ENCODE measurements at places on chromosomes 5 and 9.

GRCh38 chr5:150188146-150188842 lies 1.6 kb upstream of the SLC6A7 start:
- DNase-seq = no peak

DNA sequence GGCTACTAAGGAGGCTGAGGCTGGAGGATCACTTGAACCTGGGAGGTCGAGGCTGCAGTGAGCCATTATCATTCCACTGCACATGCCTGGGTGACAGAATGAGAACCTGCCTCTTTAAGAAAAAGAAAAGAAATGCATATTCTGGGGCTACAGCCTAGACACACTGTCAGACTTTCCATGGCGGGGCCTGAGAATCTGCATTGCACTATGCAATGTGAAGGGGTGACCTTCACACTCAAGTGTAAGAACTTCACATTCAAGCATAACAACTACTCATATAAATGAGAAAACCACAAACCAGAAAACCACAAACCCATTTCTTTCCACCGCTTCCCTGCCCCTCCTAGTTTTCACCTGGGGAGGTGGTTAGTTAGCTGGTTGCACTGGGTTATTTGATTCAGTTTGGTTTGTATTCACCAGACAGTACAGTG lies 18.0 kb upstream of the FBP2 start:
- DNase-seq = no peak

GRCh38 chr5:130151239-130151638 lies 247.0 kb downstream of the CHSY3 start:
- DNase-seq = no peak

GRCh38 chr5:154794525-154795234 lies 39.5 kb downstream of the LARP1 start:
- no peak for DNase-seq

DNA sequence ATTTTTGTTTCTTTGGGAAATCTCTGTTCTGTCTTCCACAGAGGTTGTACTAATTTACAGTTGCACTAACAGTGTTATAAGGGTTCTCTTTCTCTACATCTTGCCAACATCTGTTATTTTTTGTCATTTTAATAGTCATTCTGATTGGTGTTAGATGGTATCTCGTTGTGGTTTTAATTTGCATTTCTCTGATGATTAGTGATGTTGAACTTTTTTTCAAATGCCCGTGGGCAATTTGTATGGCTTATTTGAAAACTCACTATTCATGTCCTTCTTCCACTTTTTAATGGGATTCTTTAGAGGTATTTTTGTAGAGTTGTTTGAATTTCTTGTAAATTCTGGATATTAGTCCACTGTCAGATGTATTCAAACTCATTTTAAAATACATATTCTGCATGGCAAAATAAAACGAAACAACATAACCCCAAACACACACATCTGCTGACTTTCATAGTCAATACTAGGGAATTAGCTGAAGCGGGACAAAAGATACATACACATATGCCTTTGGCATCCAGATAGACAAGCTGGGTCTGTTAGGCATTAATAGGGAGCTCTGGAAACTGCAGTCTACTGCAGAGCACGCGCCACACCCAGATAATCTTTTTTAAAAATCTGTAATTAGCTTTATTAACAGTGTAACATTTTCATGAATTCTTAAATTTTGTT lies 5.8 kb upstream of the SPATA31C2 start:
- no peak for DNase-seq

DNA sequence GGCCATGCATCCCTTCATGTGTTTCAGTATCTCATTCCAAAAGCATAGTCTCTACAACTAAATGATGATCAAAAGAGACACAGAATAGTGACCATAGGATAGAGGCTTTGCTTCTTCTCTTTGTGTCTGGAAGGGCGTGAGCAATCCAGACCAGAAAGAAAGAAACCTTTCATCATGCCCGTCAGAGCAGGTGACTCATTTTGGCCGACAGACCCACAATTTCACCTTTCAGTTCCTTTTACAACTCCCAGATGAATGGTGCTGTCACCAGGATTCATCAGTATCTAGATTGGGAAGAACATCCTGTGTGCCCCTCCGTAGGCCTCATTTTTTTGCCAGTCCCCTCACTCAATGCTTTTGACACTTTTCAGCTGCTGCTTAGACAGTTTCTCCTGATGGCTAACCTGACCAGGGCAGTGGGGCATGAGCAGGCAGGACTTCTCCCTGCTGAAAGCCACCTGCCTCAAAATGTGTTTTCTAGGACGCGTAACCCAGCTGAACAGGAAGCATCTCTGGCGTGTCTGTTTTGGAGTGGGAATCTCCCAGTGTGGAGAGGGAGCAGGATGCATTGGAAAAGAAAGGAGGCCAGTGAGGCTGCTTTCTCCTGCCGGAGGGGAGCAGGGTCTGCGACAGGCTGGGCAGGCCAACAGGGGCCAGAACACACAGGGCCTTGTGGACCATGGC lies 21.2 kb downstream of the ABLIM3 start:
- no peak for DNase-seq

DNA sequence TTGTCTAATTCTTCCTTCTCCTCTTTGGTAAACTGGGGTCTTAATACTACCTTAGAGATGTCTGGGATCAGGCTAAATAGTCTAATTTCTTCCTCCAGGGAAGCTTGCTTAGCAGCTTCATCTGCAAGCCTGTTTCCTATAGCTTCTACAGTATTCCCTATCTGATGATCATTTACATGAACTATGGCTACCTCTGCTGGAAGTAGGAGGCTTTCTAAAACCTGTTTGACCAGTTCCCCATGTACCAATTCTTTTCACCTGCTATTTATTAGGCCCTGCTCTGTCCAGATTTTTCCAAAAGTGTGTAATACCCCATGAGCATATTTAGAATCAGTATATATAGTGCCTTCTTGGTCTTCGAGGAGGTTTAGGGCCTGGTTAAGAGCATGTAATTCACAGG lies 619.8 kb downstream of the HINT1 start:
- no peak for DNase-seq

GRCh38 chr5:91269198-91269597 lies 113.9 kb downstream of the ARRDC3 start:
- DNase-seq = no peak

- DNase-seq = no peak
Observed at GRCh38 chr9:83296123-83296522, 233.2 kb upstream of the RASEF start.

DNA sequence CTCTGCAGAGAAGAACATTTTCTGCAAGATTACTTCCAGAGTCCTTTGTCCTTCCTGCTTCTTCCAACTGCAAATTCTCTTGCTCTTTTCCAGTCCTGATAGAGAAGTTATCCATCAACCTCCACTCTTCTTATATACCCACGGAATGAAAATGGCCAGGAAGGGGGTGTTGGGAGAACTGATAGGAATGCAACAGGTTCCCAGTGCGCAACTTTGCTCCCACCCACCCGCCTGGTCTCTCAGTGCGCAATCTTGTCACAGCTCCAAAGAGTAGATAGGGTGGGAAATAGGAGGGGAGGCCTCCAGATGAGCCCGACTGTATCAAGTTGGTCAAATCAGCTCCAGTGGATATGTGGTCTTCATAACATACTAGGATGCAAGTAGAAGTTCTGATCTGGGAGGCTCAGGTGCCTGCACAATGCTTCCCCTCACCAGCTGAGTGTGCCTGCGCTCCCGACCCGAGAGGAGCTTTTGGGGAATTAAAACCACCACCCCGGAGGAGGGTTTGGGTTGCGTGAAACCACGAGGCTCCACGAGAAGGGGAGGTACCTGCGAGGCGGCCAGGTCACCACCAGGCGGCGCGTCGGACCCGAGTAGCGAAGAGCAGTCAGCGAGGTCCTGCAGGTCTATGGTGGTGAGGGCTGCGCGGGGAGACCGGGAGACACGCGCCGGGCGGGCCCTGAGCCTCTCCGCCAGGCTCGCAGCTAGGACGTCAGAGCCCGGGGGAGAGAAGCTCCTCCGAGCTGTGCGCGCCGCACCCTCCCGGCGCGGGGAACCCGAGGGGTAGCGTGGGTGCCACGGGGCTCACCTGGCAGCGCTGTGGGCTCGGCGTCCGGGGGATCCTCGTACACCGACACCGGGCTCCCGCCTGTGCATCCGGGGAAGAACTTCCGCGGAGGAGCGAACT lies 835 bp downstream of the MCIDAS start:
- DNase-seq = no peak

GRCh38 chr9:100473276-100474081 lies 530 bp downstream of the TMEFF1 start:
- no peak for DNase-seq

DNA sequence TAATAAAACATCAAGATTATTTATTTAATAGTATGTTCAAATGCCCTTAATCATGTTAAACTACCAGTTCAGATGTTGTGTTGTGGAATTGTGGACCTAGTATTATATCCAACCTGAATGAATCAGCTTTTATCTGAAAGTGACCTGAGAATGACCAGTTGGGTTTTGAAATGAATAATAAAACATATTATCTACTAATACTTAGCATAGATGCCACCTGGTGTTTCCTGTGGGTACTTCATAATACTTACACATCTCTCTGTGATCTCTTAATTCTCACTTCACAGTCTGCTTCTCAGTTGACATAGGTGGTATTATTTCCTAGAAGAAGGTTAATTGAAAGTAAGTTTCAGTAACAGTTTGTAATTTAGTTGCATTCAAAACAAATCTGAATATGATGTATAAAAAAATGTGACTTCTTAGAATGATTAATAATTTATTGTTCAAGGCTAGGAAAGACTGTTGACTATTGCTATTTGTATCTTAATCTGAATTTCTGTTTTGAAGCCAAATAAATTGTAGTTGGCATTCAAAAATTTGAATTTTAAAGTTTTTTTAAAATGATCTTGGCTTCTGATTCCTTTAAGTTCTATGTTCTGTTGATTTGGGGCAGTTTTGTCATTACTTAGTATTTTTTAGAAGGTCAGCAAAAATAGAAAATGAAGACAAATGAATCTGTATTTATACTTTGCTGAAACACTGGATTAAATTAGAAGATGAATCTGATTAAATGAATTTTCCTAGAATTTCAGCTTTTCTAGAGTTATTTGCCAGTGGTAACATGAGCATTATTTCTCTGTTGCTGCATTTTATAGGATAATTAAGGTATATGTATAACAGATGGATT lies 48.2 kb downstream of the KIF2A start:
- DNase-seq = peak; percentile 24

- no peak for DNase-seq
Observed at GRCh38 chr9:133252301-133253020, 22.5 kb downstream of the ABO start.

DNA sequence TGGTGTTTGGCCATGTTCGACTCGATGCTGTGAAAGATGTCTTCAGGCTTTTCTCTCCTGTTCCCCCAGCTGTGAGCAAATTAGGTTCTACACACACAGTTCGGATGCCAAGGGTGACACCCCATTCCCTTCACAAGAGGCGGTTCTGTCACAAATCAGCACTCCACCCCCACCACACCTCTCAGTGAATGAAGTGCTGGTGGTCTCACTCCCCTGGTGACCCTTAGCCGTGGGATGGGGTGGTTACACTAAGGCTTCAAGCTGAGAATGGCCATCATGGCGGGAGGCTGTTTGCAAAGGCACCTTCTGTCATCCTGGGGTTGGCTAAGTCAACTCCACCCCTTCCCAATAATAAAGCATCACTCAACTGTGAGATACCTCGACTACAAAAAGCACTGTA lies 26.4 kb downstream of the AMBP start:
- DNase-seq = no peak

GRCh38 chr5:407051-407450 lies 35.9 kb upstream of the EXOC3 start:
- DNase-seq = no peak

GRCh38 chr5:40688127-40688761 lies 8.5 kb downstream of the PTGER4 start:
- DNase-seq = peak; percentile 56

DNA sequence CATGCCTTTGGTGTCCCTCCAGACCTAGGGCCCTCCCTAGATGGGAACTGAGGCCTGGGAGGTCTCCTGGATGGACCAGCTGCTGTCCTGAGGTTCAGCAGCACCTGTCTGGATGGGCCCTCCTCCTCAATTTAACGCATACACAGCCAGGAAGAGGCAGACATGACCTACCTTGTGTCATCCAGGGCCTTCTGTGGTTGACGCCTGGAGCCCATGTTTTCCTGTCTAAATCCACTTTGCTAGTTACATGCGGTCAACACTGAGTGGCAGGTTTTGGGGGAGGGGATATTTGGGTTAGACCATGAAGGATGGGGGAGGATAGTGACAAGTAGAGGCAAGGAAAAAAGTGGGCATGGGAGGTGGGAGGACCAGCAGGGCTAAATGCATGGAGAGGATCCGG lies 3.1 kb upstream of the STC2 start:
- no peak for DNase-seq

- DNase-seq = no peak
Observed at GRCh38 chr5:89055695-89056085, 172.7 kb upstream of the MEF2C start.

DNA sequence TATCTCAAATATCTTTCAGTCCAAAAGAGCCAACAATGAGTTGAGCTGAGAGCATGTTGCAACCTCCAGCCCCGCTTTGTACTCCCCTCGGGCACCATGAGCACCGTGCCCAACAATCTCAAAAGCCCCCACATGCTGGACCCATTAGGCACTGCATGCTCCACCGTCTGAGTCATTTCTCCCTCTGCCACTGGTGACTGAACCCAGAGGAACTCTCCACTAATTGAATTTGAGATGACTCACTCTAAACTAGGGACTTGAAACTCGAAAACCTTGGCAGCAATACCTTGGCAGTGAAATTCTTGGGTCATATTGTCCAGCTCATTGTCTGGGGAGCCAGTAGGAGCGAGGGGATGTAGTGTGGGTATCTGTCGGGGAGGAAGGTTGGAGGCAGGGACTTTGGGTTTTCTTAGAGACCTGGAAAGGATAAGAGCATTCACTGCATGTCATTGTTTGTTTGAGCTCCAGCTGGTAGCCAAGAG lies 49.9 kb upstream of the SLIT3 start:
- peak; percentile 98 for DNase-seq

GRCh38 chr9:124828489-124829333 lies 24.5 kb upstream of the WDR38 start:
- no peak for DNase-seq

DNA sequence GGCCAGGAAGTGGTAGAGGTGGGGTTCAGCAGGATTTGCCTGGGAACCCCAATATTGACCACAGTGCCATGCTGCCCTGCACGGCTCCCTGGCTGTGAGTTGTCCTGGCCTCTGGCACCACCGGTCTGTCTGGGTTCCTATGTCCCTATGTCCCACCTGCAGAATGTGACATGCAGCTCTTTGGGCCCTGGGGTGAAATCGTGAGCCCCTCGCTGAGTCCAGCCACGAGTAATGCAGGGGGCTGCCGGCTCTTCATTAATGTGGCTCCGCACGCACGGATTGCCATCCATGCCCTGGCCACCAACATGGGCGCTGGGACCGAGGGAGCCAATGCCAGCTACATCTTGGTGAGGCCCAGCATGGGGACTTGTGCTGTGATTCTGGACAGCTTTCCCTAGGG lies 2.0 kb upstream of the CACFD1 start:
- no peak for DNase-seq
